ENCODE measurements at places on chromosomes 4 and X.

- no peak for DNase-seq
Measured at GRCh38 chrX:153939573-153939972, 4.7 kb upstream of the NAA10 start.

- no peak for DNase-seq
Measured at GRCh38 chr4:148054275-148054674, 322.4 kb downstream of the ARHGAP10 start.

DNA sequence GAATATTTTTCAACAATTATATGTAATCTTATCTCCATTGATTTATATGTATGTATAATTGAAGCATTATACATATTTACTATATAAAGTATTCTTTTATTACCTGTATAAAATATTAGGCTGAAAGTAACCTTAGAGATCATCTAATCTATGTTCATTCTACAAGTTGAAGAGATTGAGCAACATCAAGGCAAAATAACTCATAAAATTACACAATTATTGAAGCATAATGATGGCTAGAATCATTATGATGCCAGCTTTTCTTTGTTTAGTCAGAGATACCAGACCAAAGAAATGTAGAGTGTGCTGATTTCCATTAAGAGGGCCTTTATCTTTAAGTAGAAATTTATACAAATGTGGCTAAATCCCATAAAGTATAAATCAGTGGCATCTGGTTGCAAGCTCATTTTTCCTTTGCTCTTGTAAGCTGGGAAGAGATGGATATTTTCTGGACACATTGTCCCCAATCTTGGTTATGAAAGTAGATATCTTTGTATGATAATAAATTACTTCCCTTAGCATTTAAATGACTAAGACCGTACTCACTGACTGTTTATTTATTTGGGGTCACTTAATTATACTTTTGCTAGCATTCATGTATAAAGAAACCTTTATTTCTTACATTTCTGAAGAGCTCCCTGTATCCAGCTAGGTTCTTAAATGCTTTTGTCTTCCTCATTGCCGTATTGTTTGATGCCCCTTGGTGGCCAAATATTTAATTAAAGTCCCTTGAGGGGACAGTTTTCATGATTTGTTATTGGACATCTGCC lies 339.8 kb downstream of the PCDH7 start:
- no peak for DNase-seq

GRCh38 chr4:180669680-180670079 lies 1573.5 kb upstream of the TENM3 start:
- DNase-seq: no peak

GRCh38 chr4:150336676-150337412 lies 245.1 kb upstream of the MAB21L2 start:
- DNase-seq: no peak

DNA sequence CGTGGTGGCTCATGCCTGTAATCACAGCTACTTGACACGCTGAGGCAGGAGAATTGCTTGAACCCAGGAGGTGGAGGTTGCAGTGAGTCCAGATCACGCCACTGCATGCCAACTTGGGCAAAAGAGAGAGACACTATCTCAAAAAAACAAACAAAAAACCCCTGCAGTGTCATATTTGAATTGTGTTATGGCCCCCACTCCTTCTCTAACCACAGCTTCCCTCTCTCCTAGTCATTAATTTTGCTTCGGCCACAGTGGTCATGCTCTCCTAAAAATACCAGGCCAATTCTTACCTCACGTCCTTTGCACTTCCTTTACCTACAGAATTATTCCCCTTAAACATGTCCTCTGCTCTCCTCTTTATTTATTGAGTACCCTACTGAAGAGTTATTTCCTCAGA lies 206.1 kb downstream of the PPP3CA start:
- no peak for DNase-seq

DNA sequence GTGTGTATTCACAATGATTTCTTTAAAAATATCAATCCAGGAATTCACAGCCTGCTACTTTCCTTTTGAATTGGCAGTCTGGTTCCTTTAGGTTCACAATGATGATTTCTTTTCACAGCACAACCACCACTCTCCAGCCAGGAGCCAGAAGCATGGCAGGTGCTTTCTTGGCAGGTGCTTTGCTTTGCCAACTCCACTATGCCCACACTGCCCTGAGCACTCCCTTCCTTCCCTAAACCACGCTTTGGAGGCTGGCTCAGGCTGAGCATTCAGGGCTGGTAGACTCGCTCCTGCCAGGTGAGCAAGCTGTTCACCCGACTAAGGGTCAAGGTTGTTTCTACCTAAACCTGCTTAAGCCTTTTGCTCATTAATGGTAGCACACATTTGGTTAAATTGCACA lies 184.5 kb downstream of the SH3KBP1 start:
- DNase-seq: peak; percentile 20

- DNase-seq: no peak
Measured at GRCh38 chr4:2260344-2261109, 1.4 kb downstream of the MXD4 start.

DNA sequence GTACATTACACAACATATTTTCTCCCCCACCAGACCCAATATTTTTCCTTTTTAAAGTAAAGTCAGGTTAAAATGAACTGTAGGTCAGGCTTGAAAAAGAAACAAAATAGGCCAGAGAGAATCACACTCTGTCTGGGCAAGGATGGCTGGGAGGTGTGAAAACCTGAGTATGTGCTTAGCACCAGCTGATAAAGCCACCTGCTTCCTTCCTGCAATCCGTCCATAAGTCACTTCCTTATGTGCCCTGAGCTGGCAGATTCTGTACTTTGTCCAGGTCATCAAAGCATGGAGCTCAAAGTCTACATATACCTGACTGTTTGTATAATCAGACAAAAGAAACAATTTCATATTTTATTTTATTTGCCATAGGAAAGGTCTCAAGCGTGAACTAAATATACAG lies 37.7 kb downstream of the ANTXR2 start:
- no peak for DNase-seq

DNA sequence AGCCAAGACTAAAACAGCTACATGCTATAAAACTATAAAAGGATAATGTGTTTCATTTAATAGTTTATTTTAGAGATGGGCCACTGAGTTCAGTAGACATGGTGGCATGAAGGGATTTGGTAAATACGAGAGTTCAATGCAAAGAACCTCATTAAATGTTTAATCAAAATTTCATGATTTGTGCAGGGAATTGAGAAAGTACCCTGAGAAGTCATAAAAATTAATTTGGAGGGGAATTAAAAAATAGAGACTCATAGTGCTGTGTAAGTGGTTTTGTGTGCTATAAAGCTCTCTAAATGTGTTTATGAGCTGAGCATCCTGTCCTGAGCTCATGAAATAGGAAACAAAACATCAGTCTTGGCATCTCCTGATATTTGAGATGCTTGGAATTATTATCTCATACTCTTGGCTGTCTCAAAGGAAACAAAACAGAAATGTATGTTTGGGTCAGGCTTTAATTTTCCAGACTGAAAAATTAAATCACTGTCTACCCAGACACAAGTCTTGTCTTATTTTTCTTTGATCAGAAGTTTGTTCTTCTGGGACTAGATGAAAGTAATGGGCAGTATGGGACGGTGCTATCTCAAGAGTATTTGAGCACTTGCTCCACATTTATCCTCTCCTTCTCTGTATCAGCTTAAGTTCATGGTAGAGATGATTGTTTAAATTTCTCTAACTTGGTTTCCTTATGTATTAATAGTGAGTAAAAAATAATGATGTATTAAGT lies 38.0 kb upstream of the EMCN start:
- no peak for DNase-seq

DNA sequence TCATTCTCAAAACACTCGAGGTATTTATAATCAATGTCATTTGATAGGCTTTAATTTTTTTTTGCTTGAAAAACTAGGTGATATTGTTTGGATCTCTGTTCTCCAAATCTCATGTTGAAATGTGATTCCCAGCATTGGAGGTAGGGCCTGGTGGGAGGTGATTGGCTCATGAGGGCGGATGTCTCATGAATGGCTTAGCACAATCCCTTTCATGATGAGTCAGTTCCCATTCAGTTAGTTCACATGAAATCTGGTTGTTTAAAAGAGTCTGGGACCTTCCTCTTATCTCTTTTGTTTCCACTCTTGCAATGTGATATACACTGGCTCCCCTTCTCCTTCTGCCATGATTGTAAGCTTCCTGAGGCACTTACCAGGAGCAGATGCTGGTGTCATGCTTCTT lies 638.7 kb downstream of the DMD start:
- DNase-seq: no peak

DNA sequence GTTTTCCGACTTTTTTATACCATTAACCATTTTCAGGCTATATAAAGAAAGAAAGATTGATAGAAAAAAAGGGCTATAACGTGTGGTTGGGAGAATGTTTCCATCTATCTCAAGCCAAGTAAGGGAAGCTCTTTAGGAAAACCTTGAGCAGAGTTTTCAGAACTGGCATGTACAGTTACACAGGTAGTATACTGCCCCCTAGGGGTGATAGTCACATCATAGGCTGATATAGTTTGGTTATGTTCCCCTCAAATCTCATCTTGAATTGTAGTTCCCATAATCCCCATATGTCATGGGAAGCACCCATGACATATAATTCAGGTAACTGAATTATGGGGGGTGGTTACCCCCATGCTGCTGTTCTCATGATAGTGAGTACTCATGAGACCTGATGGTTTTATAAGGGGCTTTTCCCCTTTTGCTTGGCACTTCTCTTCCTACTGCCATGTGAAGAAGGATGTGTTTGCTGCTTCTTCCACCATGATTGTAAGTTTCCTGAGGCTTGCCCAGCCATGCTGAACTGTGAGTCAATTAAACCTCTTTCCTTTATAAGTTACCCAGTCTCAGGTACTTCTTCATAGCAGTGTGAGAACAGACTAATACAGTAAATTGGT lies 186.8 kb downstream of the TMA16 start:
- peak; percentile 14 for DNase-seq

- DNase-seq: peak; percentile 36
Measured at GRCh38 chr4:70280567-70280966, 38.2 kb downstream of the CSN3 start.

DNA sequence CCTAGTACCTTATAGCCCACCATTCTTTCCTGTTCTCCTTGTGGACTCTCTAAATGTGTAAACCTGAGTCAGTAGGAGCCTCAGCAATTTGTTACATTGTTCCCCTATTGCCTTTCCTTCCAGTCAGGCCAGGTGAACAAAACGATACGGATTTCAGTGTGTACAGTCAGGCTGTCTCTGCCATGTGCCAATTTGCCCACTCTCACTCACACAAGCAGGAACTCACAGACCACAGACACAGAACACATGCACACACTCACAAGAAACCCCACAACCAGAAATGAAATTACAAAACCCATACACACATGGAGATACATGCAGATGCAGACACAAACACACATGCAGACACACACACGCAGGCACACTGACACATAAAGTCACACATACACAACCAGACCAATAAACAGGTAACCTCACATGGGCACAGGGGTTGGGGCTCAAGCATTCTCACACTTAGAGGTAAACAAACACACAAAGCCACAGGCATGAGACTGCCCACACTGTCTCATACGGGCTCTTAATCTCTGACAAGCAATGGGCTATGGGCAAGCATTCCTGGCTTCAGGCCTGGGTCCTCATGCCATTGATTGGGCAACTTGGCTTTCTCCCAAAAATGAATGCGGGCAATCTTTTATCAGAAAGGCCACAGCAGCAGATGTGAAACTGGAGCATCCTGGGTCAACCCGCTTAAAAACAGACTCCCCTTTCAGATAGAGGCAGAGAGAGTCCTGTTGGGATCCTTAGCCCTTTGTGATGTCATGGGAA lies 68.7 kb downstream of the NBDY start:
- DNase-seq: no peak

GRCh38 chr4:76955182-76955581 lies 5.6 kb downstream of the SEPTIN11 start:
- no peak for DNase-seq

GRCh38 chr4:122139139-122139538 lies 13.0 kb upstream of the BLTP1 start:
- no peak for DNase-seq

GRCh38 chr4:76354517-76355473 lies 48.3 kb downstream of the STBD1 start:
- DNase-seq: no peak

DNA sequence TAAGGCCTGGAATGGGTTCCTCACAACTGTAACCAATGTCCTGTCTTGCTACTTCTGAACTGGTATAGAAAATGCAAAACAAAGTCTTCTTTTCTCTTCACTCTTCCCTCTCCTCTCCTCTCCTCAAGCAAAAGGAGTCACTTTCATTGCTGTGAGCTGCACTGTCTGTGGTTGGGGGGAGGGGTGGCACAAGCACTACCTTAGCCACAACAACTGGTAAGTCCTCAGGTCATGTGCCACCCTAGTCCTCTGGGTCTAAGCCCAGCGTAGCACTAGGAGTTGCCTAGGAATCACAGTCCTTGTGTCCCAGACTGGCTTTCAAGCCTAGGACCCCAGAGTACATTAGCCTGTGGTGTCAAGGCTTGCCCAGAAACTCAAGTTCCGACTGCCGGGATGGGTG lies 859.3 kb upstream of the AMOT start:
- DNase-seq: no peak

Measured in NCI-H1105 (cell line).